Glomerular endothelial cell (primary cell): ENCODE measurements at places on chromosomes 7 and 10. TPM values are rescaled to one million over a fixed set of nuclear protein-coding genes. Genes with fewer than 3 reads are reported as not detected.

GJC3 gene
- 0.99 TPM in 1 of 2 replicates, not detected in the other for total RNA-seq

FRMPD2 gene
- total RNA-seq, result 0.24 TPM in 1 of 2 replicates, not detected in the other

UNC5B gene
- 19.5 and 69.5 TPM in 2 replicates for total RNA-seq

HOXA7 gene
- total RNA-seq, result 12.5 and 17.7 TPM in 2 replicates

MSMB gene
- total RNA-seq, result not detected in 2 replicates

VSTM4 gene
- total RNA-seq, result 0.15 and 0.35 TPM in 2 replicates

PRLHR gene
- total RNA-seq, result not detected in 2 replicates

AQP1 gene
- 0.82 and 6.9 TPM in 2 replicates for total RNA-seq

MMRN2 gene
- 153 and 243 TPM in 2 replicates for total RNA-seq

MLXIPL gene
- total RNA-seq, result not detected in 2 replicates

IMPDH1 gene
- total RNA-seq, result 83.0 and 121 TPM in 2 replicates

POLR1F gene
- 14.9 and 16.9 TPM in 2 replicates for total RNA-seq

TMEM213 gene
- total RNA-seq, result not detected in 2 replicates

TMEM273 gene
- total RNA-seq, result 6.5 and 11.6 TPM in 2 replicates

GPR15LG gene
- not detected in 2 replicates for total RNA-seq

DNMBP gene
- total RNA-seq, result 48.3 and 63.2 TPM in 2 replicates

TAS2R4 gene
- 0.29 and 0.58 TPM in 2 replicates for total RNA-seq

OR13A1 gene
- total RNA-seq, result not detected in 2 replicates

LRGUK gene
- 0.18 and 0.34 TPM in 2 replicates for total RNA-seq

ADAP1 gene
- 3.0 and 5.1 TPM in 2 replicates for total RNA-seq

GAD2 gene
- total RNA-seq, result not detected in 2 replicates

C7orf57 gene
- 0.64 TPM in 1 of 2 replicates, not detected in the other for total RNA-seq

AGR2 gene
- not detected in 2 replicates for total RNA-seq

GOT1 gene
- 14.4 and 22.1 TPM in 2 replicates for total RNA-seq
